ENCODE measurements at places on chromosomes 1 and 21.

DNA sequence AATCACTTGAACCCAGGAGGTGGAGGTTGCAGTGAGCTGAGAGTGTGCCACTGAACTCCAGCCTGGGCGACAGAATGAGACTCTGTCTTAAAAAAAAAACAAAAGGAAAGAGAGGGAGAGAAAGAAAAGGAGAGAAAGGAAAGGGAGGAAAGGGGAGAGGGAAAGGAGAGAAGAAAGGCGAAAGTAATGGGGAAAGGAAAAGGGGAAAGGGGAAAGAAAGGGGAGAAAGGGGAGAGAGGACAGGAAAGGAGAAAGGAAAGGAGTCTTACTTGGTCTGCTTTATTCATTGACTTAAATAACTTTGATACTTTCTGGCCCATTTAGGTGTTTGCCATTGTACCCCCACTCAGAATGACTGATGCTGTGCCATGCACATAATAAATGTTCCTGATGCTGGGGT is 11.8 kb downstream of the NSUN4 start:
- no peak overlapping the region for H3K27ac ChIP-seq
- H3K27me3 ChIP-seq: no peaks in the 10 kb centered on the region
- no peak overlapping the region for H3K4me3 ChIP-seq
- H3K4me1 ChIP-seq: peaks cover 6% of the 10 kb centered on the region

DNA sequence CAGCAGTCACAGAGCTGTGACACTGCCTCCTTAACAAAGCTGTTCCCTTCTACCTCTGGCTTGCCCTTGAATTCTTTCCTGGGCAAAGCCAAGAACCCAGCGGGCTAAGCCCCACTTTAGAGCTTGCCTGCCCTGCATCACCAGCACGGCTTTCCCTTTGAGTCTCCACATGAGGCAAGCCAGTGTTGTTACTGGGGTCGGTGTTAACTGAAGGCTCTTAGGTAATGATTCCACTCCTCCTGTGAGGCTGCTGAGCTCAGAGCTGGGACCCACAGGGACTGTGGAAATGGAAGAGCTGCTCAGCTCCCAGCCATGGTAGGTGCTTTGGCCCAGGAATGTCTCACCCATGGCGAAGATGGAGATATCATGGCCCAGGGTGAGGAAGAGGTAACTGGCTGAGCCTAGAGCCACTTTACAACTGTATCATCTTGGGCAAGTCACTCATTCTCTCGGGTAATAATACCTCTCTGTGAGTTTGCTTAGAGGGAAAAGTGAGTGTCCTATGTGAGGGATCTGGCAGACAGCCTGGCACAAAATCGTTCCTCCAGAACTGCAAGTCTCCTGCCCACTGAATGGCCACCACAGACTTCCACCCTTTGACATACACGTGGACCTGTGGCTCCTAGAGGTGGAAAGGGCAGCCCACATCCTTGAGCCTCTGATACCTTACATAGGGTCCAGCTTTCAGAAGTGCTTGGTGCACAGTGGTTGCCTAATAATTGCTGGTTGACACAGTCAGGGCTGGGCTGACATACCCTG is 654.1 kb downstream of the PTPRU start:
- peaks cover 18% of the 10 kb centered on the region for H3K27me3 ChIP-seq
- no peaks in the 10 kb centered on the region for H3K36me3 ChIP-seq
- no peak overlapping the region for H3K4me3 ChIP-seq
- no peak for DNase-seq
- H3K27ac ChIP-seq: no peak overlapping the region

GRCh38 chr1:182761396-182762395 is 27.9 kb upstream of the NPL start:
- no peak overlapping the region for H3K4me3 ChIP-seq
- DNase-seq: peak; percentile 7
- no peaks in the 10 kb centered on the region for H3K4me1 ChIP-seq
- no peaks in the 10 kb centered on the region for H3K27me3 ChIP-seq
- H3K27ac ChIP-seq: peak overlapping the region; percentile 10
- peaks cover 4% of the 10 kb centered on the region for H3K36me3 ChIP-seq

GRCh38 chr1:162702628-162703027 is 70.4 kb downstream of the DDR2 start:
- H3K4me3 ChIP-seq: no peak overlapping the region
- no peaks in the 10 kb centered on the region for H3K27me3 ChIP-seq
- H3K27ac ChIP-seq: no peak overlapping the region
- no peak for DNase-seq
- no peaks in the 10 kb centered on the region for H3K36me3 ChIP-seq
- H3K4me1 ChIP-seq: no peaks in the 10 kb centered on the region

DNA sequence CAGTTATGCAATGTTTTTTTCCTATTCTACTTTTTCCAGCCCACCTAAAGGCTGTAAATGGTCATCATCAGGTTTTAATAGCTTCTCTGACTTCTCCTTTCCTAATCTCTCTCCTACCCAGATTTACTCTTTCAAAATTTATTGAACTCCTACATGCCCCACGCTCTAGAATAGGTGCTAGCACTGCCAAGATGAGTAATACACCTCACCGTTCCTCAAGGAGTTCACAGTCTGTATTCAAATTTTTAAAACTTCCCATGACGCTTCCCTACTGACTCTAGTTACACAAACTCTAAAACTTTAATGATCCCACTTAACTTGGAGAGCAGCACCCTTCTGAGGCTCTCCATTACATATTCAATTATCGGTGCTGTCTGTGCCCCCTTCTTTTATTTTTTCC is 51.6 kb downstream of the ALG14 start:
- DNase-seq: no peak
- H3K4me3 ChIP-seq: no peak overlapping the region
- peaks cover 9% of the 10 kb centered on the region for H3K4me1 ChIP-seq
- no peaks in the 10 kb centered on the region for H3K27me3 ChIP-seq
- peaks cover 8% of the 10 kb centered on the region for H3K36me3 ChIP-seq

DNA sequence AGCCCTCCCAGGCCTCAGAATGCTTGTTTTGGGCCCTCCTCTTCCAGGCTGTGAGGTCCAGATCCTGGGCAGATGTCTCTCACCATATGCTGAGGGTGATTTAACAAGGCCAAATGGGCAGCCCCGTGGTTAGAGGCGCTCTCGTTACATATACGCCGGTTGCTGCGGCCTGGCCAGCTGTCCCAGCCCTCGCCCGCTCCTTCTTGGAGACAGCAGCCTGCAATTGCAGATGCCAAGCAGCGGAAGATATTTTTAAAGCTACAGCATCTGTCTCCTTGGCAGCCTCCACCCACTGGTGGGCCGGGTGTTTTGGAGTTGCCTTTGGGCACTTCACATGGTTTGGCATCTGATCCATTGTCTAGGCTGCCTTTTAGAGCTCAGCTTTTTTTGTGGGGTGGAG is 178.8 kb upstream of the NFIA start:
- no peak for DNase-seq
- H3K4me3 ChIP-seq: no peak overlapping the region
- H3K27ac ChIP-seq: no peak overlapping the region

GRCh38 chr1:160084771-160085321 is 3.5 kb downstream of the KCNJ9 start:
- no peak overlapping the region for H3K4me3 ChIP-seq
- H3K36me3 ChIP-seq: peaks cover 7% of the 10 kb centered on the region
- peaks cover 29% of the 10 kb centered on the region for H3K27me3 ChIP-seq
- no peak for DNase-seq

DNA sequence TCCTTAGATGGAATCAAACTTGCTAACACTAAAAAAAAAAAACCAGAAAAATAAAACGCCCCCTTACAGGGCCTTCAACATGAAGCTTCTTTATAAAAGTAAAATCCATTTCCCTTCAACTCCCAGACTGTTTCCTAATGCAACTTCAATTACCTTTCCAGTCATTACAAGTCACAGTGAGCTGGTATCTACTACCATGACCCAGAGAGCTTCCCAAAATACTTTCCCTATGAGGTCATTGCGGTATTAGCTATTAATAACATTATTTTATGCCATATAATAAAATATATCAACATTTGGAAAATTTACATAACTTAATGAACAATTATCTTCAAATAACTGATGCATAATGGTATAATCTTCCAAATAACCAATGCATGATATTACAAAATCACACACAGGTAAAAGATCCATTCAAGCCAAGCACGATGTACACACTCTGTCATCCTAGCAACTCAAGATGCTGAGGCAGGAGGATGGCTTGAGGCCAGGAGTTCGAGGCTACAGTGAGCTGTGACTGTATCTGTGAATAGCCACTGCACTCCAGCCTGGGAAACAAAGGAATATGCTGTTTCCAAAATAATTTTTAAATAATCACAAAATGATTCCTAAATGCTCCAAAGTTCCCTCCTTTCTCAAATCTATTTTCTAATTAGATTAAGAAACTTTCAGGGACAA is 24.1 kb downstream of the EIF4G3 start:
- no peak overlapping the region for H3K27ac ChIP-seq
- no peaks in the 10 kb centered on the region for H3K27me3 ChIP-seq
- peaks cover 15% of the 10 kb centered on the region for H3K4me1 ChIP-seq
- H3K36me3 ChIP-seq: peaks cover 12% of the 10 kb centered on the region
- H3K4me3 ChIP-seq: no peak overlapping the region

DNA sequence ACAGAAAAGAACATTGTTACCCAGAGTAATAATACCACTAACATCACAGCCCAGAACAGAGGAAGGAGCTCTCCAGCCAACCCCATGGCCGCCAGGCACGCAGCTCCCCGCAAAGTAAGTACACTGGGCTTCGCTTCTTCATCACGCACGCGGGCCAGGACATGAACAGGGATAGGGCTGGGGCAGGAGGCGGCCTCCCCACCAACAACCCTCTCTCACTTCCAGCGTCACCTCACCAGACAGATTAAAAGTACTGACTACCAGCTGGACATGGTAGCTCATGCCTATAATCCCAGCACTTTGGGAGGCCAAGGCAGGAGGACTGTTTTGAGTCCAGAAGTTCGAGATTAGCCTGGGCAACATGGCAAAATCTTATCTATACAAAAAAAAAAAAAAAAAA is 78.3 kb downstream of the NPHP4 start:
- H3K4me3 ChIP-seq: no peak overlapping the region
- no peak overlapping the region for H3K27ac ChIP-seq
- peaks cover 17% of the 10 kb centered on the region for H3K36me3 ChIP-seq
- peaks cover 10% of the 10 kb centered on the region for H3K4me1 ChIP-seq

- peak overlapping the region; percentile 95 for H3K27ac ChIP-seq
- H3K27me3 ChIP-seq: no peaks in the 10 kb centered on the region
- no peak for DNase-seq
- H3K36me3 ChIP-seq: peaks cover 33% of the 10 kb centered on the region
Measured at GRCh38 chr1:155944444-155944799, 3.0 kb downstream of the RXFP4 start.

DNA sequence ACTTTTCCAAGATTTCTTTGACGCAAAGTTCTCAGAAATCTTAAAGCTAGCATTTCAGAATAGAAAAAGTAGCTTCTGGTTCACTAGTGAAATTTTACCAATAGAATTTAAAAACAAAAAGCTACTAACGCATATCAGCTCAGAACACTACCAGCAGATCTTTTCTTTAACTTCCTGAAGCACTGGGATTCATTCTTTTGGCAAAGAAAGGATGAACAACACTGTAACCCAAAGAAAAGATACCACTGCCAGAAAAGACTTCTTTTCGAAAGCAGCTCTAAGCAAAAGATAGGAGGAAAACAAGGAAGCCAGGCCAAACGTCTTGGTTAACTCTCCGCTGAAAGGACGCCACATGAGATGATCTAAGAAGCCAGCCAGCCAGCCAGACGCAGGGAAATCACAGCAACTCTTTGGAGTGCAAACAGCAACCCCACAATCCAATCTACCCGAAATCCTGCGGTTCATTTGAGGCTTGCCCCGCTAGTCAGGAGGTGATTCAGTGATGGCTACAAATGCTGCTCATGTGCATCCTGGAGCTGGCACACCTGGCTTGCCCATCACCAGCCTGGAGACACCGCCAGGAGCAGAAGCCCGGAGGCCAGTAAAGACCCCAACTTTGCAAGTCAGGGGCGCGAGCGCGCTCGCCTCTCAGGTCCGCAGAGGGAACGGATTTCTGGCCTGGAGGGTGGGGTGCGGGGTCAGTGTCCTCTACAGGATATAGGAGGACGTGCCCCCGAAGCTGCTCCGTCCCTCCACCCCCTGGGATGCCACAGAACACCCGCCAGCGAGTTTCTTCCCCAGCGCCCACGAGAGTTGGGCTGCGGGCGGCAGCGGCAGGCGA is 812 bp downstream of the NBPF1 start:
- H3K36me3 ChIP-seq: no peaks in the 10 kb centered on the region
- no peaks in the 10 kb centered on the region for H3K27me3 ChIP-seq
- H3K4me1 ChIP-seq: no peaks in the 10 kb centered on the region

DNA sequence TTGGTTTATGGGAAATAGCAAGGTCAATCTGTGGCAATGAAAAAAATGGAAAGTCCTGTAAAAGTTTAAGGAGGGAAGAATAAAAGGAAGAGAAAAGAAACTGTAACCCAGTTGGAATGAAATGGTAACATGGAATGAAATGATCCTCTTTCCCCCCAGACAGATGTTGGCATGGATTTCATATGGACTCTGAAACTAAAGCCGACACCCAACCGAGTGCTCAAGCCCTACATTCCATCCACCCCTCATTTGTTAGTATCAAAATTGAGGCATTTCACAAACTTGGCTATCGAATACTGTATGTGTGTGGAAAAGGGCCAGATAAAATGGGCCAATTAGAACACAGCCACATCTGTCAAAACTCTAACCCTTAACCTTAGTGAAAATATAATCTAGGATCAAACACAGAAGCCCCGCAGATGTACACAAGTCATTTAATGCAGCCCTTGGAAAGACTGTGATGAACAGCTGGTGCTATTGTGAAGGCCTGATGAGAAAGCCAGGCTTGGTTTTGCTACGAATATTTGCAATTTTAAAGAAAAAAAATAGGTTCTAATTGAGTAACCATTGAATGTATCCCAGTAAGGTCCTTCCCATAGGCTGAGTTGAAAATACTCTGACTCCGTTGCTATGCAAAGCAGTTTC is 72.6 kb upstream of the RGL1 start:
- H3K27me3 ChIP-seq: peaks cover 11% of the 10 kb centered on the region
- peaks cover 2% of the 10 kb centered on the region for H3K4me1 ChIP-seq
- no peak overlapping the region for H3K4me3 ChIP-seq
- no peak overlapping the region for H3K27ac ChIP-seq
- no peaks in the 10 kb centered on the region for H3K36me3 ChIP-seq
- no peak for DNase-seq

DNA sequence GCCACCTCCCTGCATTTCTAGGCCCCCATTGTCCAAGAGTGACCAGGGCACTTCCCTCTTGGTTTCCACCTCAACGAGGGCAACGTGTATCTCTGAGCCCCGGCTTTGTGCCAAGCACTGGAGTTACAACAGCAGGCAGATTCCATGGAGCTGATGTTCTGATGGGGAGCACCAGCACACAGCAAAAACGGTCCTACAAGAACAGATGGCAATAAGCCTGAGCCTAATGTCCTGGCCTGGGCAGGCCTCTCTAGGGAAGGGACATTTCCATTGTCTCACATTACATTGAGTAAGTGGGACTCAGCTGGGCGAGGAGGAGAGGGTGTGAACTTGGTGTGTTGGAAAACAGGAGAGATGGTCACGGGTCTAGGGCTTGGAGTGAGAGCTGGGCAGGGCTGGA is 27.2 kb upstream of the NPPB start:
- H3K4me3 ChIP-seq: no peak overlapping the region
- DNase-seq: no peak
- H3K27me3 ChIP-seq: peaks cover 14% of the 10 kb centered on the region
- no peaks in the 10 kb centered on the region for H3K36me3 ChIP-seq

- peak overlapping the region; percentile 98 for H3K4me3 ChIP-seq
- H3K27me3 ChIP-seq: no peaks in the 10 kb centered on the region
- H3K4me1 ChIP-seq: peaks cover 23% of the 10 kb centered on the region
- peak overlapping the region; percentile 99 for H3K27ac ChIP-seq
- DNase-seq: no peak
Measured at GRCh38 chr1:10431070-10431730, 967 bp downstream of the CENPS start.

All from stimulated activated naive B cell treated with anti-CD40 and anti-IgM and Interleukin-4, amounts not matched to agents 10 μg/mL and 1 μg/mL and 100 μg/mL, for 72 hours (primary cell).